ENCODE measurements at places on chromosomes 16 and 17. TPM values are rescaled to one million over a fixed set of nuclear protein-coding genes. Genes with fewer than 3 reads are reported as not detected.

Gene RGS9
- total RNA-seq = 22.2 TPM

Gene SPHK1
- 0.78 TPM for total RNA-seq

Gene LITAFD
- total RNA-seq = not detected

Gene ABHD15
- total RNA-seq = 13.9 TPM

Gene MYH2
- total RNA-seq = not detected

Gene CCL13
- total RNA-seq = not detected

Gene ANKFN1
- 0.72 TPM for total RNA-seq

Gene ACSM2B
- not detected for total RNA-seq

Gene KCNAB3
- 14.3 TPM for total RNA-seq

Gene SMIM36
- not detected for total RNA-seq

Gene MARCHF10
- total RNA-seq = not detected

Gene KRT28
- not detected for total RNA-seq

Gene LITAF
- total RNA-seq = 43.2 TPM

Gene KRT16
- not detected for total RNA-seq

Gene ITGA2B
- total RNA-seq = 0.63 TPM

Measured in OCI-LY7 (cell line).